ENCODE measurements at places on chromosomes 7 and 10.

DNA sequence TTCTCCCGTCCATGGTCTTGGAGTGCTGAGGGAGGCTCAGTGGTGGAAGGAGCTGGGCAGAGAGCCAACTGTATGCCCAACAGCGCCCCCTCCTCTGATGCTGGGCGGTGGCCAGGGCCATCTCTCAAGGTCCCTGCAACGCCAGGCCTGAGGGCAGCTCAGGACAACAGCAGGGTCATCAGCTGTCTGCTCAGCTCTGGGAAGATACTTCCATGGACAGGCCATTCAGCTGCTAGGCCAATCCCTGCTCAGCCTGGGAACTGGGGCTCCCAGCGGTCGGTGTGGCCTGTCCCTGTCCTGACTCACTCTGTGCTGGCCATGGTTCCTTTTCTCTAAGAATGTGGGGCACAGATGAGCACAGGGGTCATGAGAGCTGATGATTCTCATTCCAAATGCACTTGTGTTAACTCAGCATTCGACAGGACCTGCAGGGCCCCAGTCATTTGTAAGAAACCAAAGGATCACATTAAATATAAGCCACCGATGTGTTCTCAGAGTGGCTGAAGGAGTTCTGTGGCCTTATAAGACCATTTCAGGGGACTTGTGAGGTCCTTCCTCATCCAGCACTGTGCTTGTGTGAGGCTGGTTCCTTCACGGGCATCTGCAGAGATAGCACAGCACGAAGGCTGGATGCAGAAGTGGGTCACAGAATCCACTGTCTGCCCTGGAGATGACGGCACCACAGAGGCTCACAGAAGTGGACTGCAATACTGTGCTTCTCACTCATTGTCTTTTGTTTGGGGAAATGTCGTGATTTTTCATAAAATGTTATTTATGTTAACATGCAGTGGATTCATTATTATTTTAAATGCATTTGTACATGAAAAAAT lies 73.0 kb downstream of the ADCY1 start:
- no peak for DNase-seq

DNA sequence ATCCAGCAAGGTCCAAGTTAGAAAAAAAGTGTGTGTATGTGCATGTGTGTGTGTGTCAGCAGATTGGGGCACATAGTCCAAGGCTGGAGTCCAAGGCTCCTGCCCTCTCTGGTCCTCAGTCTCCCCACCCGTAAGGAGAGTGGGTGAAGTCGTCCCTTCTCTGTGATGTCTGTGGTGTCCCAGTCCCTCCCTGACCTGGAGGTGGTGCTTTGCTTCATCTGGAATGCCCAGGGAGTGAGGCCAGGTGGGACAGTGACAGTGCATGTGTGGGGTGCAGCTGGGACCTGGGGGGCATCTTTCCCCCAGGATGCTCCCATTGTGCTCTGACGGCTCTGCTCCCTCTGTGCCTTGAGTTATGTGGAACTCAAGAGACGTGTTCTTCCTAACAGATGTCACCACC lies 18.0 kb downstream of the AQP1 start:
- DNase-seq: no peak

DNA sequence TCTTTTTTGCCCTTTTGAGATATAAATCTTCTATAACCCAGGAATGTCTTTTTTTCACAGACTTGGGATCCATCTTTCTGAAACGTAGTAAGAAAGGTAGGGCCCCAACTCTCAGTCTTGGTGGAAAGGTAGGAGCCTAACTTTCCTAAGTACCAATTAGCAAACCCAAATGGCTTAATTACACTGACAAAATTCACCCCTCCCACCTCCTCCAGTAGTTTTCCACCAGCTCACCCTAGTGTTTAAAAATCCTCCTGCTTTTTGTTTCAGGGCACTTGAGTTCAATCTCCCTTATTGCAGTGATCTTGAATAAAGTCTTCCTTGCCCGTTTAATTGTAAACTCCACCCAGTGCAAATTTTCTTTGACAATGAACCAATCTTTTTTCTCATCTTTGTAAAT lies 600.0 kb downstream of the PHTF2 start:
- no peak for DNase-seq

- DNase-seq: no peak
Measured at GRCh38 chr7:134988161-134988560, 1.9 kb downstream of the AGBL3 start.

DNA sequence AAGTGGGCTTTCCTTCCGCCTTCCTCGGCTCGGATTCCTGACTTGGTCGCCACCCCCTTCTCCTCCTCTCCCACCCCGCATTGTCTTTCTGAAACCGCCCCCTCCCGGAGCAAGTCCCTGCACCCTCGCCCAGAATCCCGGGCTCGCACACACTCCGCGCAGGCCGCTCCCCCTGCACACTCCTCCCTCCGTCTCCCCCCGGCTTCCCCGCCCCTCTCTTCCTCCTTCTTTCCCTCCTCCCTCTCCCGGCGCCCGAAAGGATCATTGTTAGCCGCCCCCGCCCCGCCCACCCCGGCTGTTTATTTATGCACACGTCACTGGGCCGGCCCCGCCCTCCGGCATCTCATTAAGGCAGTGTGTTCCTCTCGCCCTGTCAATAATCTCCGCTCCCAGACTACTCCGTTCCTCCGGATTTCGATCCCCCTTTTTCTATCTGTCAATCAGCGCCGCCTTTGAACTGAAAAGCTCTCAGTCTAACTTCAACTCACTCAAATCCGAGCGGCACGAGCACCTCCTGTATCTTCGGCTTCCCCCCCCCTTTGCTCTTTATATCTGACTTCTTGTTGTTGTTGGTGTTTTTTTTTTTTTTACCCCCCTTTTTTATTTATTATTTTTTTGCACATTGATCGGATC lies at the start of gene TCF7L2:
TCF7L2 (plus strand) TSS at position 373 of the 633 bp plus-strand sequence. CDS start 510 bp downstream, outside the sequence.
- DNase-seq: peak; percentile 17

- DNase-seq: no peak
Measured at GRCh38 chr7:132438926-132439325, 137.3 kb downstream of the PLXNA4 start.

DNA sequence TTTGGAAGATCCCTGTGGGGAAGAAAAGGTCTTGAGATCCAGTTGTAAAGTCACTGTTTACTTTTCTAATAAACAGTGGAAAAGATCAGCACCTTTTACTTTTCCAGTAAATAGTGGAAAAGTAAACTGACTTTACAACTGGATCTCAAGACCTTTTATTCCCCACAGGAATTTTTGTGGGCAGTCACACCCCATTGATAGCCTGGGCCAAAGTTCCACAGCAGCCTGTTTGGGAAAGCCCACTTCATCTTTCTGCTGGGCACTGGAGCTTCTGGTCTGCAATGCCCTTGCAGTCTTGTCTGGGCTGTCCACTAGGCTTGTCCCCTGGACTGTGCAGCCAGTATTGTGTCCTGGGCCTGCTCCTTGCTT lies 50.2 kb downstream of the ADCY1 start:
- no peak for DNase-seq

DNA sequence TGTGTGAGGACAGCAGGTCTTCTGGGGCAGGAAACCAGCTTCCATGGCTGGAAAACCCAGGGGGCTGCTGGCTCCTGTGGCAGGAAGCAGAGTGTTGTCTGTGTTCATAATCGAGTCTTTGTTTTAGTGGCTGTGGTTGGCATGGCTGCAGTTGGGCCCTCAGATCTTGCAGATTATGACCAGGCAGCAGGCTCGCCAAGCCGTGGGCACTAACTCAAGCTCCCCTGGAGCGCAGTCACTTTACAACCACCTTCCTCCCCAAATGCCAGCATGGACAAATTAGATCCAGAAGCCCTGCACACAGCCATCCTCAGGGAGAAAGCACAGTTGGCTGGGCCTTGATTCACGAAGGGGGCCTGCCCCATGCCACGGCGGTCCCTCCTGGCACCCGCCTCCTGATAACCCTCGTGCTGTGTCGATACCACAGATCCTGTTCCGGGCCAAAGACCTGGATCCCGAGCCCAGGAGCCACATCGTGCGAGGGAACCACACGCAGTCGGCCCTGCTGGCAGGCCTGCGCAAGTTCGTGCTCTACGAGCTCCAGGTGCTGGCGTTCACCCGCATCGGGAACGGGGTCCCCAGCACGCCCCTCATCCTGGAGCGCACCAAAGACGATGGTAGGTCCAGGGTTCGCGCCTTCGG lies 552.5 kb upstream of the FOXK1 start:
- no peak for DNase-seq

DNA sequence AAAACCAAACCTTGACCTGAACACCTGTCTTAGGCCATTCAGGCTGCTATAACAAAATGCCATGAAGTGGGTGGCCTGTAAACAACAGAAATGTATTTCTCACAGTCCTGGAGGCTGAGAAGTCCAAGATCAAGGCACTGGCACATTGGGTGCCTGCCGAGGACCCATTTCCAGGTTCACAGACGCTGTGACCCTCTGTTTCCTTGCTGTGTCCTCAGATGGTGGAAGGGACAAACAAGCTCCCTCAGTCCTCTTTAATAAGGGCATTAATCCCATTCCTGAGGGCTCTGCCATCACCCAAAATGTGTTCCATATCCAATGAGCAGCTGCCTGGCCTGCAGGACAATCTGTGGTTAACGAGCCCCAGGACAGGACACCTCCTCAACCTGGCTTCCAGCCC lies 67.6 kb downstream of the ITGB1 start:
- DNase-seq: no peak

DNA sequence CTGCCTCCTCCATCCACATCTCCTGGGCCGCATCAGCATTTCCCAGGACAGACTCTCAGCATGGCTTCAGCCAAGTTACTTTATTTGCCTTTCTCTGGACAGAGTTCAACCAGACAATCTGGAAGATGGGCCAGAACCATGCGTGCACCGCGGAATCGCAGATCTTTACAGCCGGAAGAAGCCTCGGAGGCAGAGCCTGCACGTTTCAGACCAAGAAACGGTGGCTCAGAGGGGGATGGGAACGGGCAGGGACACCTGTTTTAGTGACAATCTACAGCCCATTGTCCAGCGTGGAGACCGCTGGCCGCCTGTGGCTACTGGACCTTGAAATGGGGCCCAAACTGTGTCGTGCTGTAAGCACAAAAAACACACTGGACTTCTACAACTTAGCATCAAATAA lies 3.5 kb downstream of the VIPR2 start:
- DNase-seq: peak; percentile 32

DNA sequence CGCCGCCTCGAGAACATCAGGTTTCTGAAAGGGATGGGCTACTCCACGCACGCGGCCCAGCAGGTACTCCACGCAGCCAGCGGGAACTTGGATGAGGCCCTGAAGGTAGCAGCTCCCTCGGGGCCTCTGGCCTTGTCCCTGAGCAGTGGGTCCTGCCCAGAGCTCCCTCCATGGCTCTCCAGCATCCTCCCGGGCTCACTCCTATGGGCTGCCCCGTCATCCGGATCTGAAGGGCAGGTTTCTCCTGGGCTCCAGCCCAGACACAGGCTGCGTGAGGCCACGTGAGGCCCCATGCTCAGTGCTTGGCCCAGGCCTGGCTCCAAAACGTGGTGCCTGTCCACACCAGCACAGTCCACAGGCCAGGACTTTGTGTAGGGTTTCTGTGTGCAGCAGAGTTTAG lies 32.5 kb downstream of the NUB1 start:
- DNase-seq: no peak

- no peak for DNase-seq
Measured at GRCh38 chr7:55591282-55591931, 19.1 kb upstream of the VOPP1 start.

GRCh38 chr7:31882187-31882586 lies 188.0 kb downstream of the PDE1C start:
- no peak for DNase-seq

DNA sequence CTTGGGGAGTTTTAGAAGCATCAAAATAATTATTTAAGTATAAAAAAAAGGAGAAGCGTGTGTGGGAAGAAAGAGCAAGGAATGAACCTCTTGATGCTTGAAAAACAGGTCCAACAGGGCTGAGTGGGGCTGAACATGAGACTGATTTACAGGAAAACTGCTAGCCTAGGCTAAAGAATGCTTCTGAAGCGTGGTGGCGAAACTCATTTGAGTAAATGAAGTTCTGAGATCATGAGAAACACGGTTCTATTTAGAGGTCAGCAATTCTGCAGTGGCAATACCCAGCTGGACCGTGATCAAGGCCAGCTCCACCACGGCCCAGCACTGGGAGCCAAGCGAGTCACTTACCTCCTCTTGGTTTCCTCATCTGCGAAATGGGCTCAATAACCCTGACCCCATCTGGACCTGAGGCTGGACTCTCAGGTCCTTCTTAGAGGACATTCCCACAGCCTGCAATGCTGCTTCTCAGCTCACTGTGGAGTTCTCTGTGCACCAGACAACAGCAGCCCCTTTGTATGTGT lies 140.1 kb upstream of the ADAM12 start:
- no peak for DNase-seq

DNA sequence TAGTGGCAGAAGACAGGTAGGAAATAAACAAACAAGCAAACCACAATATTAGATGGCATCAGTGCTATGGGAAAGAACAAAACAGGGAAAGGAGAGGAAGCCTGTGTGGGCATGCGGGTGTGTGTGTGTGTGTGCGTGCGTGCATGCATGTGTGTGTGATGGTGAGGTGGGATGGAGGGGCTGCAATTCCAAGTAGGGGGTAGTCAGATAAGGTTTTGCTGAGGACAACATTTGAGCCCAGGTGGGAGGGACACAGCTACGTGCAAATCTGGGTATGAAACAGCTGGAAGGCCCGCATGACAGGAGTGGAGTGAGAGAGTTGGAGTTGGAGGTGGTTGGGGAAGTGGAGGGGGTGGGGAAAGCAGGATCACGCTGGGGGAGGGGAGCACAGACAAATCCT lies 121.0 kb upstream of the PARD3 start:
- DNase-seq: no peak

DNA sequence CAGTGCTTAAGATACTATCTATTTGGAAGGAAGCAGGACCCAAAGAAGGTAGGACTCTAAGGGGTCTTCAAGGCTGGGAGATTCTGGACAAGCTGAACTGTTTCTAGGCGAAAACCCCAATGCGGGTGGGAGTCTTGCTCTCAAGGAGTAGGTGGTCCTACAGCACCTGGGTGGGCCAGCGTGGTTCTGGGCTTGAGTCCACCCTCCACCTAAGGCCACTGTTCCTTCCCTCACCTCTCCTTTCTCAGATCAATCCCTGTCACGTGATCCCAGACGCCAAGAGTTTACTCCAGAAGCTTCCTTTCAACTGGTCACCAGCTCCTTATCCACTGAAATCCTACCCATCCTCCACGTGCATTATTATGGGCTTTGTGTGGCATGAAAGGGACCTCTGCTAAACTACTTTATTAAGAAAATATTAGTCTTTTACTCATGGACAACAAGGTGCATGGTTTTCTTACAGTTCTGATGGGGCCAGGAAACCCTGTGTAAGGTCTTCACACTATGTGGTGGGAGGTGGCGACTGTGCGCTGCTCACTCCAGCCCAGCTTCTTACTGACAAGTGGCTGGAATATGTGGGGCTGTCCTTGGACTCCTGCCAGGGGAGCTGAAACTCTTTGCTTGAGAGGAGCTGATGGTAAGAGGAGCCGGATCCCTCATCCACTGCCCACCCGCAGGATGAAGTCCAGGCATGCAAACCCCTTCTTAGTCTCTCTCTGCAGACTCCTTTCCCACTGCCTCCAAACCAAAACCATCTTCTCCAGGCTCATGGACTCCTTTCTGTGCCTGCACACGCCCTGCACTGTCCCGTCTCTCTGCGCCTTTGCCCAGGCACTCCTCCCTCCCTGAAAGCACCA lies 1.6 kb downstream of the ZNF746 start:
- peak; percentile 52 for DNase-seq

- no peak for DNase-seq
Measured at GRCh38 chr10:64142395-64142794, 621.2 kb downstream of the REEP3 start.

GRCh38 chr10:85044-85443 lies 35.9 kb upstream of the TUBB8 start:
- DNase-seq: no peak

- DNase-seq: no peak
Measured at GRCh38 chr7:108368466-108368865, 87.8 kb downstream of the NRCAM start.

GRCh38 chr7:110148054-110148453 lies 942.9 kb upstream of the LRRN3 start:
- DNase-seq: no peak
